ENCODE measurements at places on chromosomes 16 and 17. TPM values are rescaled to one million over a fixed set of nuclear protein-coding genes. Genes with fewer than 3 reads are reported as not detected.

PERCC1 gene
- total RNA-seq, result not detected

- DNase-seq, result peak; percentile 17
Observed at GRCh38 chr16:58026139-58026704, 668 bp downstream of the MMP15 start.

DNA sequence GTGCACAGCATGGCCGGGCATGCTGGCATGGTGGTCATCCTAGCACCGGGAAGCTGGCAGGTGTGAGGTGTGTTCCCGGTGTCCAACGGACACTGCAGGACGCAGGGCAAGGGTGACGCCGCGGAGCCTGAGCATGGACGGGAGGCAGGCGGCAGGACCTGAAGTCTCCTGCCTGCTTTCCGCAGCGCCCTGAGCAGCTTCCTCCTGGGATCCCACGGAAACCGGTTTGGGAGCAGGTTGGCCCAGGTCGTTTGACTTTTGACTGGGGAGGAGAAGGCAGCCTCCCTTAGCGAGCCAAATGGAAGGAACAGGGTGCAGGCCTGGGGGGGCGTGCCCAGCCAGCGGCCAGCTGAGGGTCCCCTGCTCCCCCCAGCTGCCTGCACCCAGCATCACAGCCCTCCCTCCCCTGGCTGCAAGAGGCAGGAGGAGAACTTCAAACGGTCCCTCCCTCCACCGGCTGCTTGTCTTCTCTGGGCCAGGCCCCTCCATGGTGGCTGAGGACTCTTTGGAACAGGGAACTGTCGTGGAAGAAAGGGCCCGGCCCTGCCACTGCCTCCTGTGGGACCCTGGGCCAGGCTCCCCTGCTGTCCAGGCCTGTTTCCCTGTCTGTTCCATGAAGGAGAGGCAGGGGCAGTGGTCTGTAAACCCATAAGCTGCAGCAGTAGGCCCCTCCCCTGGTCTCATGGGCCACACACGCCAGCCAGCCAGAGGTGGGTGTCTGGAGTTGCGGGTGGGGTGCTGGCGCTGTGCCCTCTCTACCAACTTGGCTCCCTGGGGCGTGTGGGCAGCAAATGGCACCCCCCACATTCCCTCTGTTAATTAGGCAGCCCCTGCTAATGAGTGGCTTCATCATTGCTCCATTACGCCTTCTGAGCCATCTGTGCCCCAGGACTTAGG is 7.8 kb upstream of the ADGRG1 start:
- DNase-seq, result no peak

ZP2 gene
- not detected for total RNA-seq

GRCh38 chr17:61007980-61008379 is 330.3 kb downstream of the BCAS3 start:
- DNase-seq, result no peak

DNA sequence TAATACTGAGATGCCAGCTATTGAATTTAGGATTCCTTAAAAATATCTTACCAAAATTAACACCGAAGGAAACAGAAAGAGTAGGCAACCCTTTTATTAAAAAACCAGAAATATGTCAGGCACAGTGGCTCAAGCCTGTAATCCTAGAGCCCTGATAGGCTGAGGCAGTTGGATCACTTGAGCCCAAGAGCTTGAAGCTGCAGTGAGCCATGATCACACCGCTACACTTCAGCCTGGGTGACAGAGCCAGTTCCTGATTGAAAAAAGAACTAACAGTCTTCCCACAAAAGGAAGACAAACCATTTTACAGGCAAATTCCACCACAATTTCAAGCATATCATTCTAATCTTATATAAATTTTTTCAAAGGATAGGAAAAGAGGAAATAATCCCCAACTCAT is 15.6 kb downstream of the SLFN12 start:
- DNase-seq, result no peak

- peak; percentile 93 for DNase-seq
Observed at GRCh38 chr17:57440522-57441269, 184.4 kb downstream of the MSI2 start.

- DNase-seq, result no peak
Observed at GRCh38 chr17:33205552-33205951, 87.5 kb downstream of the ASIC2 start.

TBC1D3C gene
- not detected for total RNA-seq

KCNAB3 gene
- 4.9 TPM for total RNA-seq

- DNase-seq, result no peak
Observed at GRCh38 chr17:12994341-12995074, 23.3 kb downstream of the ELAC2 start.
